WERI-Rb-1 (cell line): ENCODE measurements at places on chromosomes 3 and 15.

DNA sequence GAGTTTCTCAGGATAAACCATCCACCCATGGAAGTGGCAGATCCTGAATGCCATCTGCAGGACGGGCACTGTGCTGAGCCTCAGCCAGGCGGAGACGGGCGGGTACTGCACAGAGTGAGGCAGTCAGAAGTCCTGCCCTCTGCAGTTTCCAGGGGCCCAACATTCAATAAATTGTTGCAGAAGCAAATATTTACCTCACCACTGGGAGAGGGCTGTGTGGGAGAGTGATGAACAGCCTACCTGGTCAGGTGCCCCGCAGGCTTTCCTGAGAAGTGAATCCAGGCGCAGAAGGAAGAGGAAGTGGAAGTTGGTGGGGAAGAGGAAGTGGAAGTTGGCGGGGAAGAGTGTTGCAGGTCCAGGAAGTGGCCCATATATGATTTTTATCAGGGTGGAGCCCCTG, 100.8 kb downstream of the SLCO3A1 start:
- no peak for DNase-seq

GRCh38 chr3:165874663-165875489, 37.7 kb upstream of the BCHE start:
- no peak for DNase-seq

- DNase-seq = no peak
Measured at GRCh38 chr15:80179025-80179759, 26.4 kb downstream of the FAH start.

GRCh38 chr3:142586803-142587406, 8.4 kb upstream of the ATR start:
- DNase-seq = peak; percentile 36

DNA sequence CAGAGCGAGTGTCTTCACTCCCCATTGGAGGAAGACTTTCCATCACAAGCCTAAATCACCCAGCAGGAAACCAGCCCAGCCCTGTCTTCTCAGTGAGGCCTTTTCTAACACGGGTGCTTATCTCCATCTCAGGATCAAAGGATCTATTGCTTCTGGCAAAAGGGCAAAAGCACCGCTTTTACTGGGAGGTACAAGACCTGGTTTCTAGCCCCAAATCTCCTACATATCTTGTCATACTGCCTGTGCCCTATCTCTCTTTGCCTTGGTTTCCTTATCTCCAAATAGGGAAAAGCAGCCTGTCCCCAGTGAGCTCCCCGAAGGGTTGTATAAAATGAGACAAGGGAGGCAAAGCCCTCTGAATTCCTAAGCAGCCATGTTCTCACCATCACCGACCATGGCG, 5.2 kb downstream of the GLB1 start:
- DNase-seq = no peak

GRCh38 chr3:81483046-81483445, 278.4 kb downstream of the GBE1 start:
- no peak for DNase-seq

DNA sequence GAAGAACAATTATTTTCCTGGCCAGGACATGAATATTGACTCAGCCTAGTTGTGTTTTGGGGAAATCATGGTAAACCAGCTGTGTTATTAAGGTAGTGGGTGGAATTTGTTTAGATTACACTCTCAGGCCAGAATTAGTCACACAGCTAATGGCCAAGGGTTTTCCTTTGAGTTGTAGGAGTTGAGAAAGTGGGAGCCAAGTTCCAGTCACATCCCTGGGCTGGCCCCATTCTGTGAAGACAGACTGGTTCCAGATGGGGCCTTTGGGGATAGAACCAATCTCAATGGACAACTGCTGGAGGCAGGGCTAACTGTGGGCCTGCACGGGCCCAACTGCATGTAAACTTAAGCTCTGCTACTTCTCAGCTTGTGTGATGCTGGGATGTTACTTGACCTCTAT, 1.4 kb upstream of the RASL12 start:
- DNase-seq = no peak

GRCh38 chr15:79299126-79299840, 11.6 kb upstream of the TMED3 start:
- DNase-seq = no peak

- no peak for DNase-seq
Measured at GRCh38 chr15:31590609-31591008, 264.0 kb downstream of the KLF13 start.

DNA sequence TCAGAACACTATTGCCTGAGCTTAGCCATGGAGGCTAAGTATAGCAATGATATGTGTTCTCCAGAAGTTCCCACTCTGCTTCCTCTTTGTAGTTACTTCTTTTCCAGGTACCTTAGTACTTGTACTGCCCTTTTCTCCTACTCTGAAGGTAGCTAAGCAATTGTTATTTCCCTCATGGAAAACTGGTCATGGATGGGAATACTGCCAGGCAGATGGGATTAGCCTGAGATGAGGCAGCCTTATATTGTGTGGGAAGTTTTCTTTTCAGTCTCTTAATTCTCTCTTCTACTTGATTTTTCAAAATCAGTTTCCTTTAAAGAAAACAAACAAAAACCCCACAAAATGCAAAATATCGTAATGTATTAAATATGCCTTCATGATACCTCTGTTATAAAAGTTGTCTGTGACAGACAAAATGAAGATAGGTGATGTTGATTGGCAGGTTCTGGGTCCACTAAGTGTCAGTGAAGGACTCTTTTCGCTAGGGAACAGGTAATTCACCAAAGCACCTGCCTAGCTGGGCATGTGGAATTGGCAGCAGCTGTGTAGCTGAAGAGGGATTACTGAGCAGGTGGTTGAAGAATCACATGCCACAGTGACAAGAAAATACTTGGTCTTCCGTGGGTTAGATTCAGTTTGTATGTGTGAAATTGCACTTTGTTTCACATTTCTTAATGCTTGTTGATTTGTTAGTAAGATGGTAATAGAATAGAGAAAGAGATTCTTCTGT, 4.1 kb downstream of the ZNF609 start:
- peak; percentile 16 for DNase-seq

- DNase-seq = no peak
Measured at GRCh38 chr3:195754141-195754540, 33.4 kb downstream of the MUC20 start.

DNA sequence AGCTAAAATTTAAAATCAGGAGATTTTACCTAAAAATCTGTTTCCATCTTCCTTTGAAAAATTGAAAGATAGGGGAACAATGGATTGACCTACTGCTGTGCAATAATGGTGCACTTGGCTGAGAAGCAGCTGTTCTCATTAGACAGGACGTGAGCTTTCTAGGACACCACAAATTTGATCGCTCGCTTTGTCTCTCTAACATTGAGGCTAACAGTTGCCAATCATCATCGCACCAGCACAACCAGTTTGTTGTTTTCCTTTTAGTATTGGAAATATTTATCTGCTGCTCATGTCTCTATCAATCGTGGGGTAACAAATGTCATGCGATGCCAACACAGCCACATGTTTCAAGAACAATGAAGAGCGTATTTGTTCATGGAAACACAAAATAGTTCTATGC, 228.8 kb upstream of the P2RY1 start:
- DNase-seq = no peak

- no peak for DNase-seq
Measured at GRCh38 chr3:38267662-38268061, 2.0 kb downstream of the SLC22A13 start.

DNA sequence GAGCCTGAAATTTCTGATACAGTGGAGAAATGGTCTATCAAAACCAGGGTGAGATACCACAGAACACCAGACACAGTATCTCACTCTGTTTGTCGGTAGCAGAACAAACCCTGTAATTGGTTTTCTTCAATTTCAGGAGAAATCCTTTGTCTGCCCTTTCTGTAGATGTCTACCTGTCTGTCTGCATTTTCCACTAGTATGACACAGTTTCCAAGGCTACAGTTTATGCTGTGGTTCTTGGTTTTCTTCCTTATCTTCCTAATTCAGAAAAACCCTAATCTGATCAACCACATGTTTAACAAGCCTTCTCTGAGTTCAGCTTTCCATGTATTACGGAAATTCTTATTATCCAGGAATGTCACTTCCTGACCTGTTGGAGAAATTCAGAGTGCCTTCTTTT, 70.8 kb downstream of the SCN11A start:
- DNase-seq = no peak

- DNase-seq = no peak
Measured at GRCh38 chr3:11204697-11205348, 50.5 kb downstream of the HRH1 start.

GRCh38 chr3:170346481-170347392, 10.8 kb upstream of the SKIL start:
- no peak for DNase-seq

DNA sequence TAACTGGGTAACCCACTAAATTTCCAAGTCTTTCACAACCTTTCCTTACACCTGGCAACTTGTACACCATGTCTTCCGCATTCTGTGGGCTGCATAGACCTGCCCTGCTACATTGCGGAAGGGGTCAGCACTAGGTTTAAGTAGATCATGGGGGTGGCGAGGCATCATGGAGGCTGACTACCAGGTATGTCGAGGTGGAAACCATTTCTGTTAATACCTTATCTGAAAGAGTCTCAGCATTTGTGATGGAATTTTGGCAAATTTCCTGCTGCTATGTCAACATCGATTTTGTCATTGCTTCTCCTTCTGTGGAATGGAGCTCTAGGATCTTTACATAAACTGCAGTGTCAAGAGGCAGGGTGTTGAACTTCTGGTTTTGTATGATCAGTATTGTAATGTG, 187.2 kb downstream of the GHSR start:
- DNase-seq = no peak

DNA sequence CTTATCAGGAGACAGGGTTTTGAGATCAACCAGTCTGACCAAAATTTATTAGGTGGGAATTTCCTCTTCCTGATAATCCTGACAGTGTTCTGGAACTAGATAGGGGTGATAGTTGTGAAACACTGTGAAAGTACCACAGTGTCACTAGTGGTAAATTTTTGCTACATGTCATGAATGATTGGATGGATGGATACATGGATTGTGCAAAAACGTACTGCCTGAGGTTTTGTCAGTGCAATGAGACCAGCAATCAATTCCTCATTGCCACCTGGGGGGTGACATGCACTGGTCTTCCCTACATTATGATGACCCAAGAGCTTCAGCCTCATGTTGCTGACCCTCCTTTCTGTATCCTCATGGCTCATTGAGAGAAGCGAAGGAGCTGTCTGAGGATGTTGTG, 123.5 kb downstream of the SLCO3A1 start:
- DNase-seq = no peak

DNA sequence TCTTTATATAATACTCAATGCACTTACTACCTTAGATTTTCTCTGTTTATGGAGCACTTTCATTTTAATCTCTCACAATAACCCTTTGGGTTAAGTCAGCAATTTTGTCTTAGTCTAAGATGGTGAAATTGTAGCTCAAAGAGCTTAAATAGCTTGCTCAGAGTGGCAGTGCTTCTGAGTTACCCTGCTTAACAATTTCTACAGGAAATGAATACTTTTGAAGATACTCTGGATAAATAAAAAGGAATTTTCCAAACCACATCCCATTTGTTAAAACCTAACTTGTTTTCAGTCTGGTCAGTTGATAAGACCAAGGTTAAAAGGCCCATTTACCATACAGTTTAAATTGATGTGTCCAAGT, 37.2 kb downstream of the HMG20A start:
- DNase-seq = no peak

DNA sequence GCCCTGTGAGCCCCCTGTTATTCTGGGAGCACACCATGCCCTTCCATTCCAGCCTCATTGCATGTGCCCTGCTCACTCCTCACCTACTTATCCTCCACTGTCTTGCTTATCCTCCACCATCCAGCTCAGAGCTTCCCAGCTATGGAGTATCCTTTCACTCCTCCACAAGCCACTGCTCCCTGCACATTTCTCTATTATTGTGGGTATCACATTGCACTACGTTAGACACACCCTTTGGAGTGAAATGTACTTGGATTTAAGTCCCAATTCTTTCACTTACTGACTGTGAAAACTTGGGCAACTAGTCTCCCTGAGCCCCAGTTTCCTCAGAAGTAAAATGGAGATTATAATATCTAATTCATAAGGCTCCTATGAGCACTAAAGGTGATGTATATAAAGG, 4.3 kb downstream of the MASP1 start:
- no peak for DNase-seq

- no peak for DNase-seq
Measured at GRCh38 chr3:117105686-117106085, 396.1 kb downstream of the TUSC7 start.

DNA sequence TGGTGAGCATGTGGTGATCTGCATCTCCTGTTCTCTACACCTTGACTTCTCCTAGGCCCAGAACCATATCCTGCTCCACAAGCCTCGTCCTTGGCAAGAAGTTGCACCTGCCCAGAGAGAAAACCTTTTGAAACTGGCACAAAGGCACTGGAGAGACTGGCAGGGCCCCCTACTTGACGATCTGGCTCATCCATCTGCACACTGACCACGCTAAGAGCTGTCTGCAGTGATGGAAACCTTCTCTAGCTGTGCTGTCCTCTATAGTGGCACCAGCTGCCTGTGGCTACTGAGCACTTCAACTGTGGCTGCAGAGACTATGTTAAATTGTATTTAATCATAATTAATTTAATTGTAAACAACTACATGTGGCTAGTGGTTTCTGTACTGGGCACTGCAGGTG, 26.2 kb upstream of the SRP14 start:
- no peak for DNase-seq

DNA sequence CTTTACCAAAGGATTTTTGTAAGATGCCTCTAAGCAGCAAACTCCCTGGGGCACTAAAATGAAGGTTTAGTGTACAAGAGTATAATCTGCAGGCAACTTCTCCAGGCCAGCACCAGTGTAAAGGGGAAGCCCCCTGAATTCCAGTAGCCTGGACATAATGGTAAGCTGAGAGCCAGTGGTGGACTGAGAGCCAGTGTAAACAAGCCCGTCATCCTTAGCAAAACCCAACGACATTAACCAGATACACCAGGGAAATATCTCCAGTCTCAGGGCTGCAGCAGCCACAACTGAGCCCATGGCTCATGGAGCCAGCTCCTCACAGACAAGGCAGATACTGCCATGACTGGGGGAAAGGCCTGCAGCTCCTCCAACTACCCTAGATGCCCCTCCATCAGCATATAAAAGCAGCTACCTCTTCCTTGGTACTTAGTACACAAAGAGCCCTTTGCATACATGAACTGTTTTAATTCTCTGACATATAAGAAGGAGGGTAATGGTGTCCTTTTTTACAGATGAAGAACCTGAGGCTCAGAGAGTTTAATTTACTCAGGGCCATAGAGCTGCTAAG, 21.7 kb downstream of the PARP16 start:
- no peak for DNase-seq

- DNase-seq = no peak
Measured at GRCh38 chr15:73965758-73966113, 26.4 kb downstream of the STOML1 start.

DNA sequence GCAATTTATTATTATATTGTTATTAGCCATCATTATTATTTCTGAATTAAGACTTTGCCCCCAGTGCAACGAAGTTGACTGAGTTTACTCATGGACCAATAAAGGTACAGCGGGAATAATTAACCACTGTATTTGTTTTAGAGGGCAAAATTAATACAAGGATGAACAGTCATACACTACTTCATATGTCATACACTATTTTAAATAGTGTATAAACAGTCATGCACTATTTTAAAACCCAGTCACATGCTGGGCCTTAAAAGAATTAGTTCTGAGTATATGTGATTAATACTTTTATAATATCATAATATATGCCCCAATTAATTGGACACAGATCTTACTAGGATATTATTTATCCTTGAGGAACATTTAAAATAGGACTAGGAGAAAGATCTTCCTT, 125.3 kb upstream of the NANOGP8 start:
- no peak for DNase-seq

- no peak for DNase-seq
Measured at GRCh38 chr15:85718981-85719380, 75.7 kb downstream of the KLHL25 start.
